ENCODE measurements at places on chromosomes 2 and 18.

DNA sequence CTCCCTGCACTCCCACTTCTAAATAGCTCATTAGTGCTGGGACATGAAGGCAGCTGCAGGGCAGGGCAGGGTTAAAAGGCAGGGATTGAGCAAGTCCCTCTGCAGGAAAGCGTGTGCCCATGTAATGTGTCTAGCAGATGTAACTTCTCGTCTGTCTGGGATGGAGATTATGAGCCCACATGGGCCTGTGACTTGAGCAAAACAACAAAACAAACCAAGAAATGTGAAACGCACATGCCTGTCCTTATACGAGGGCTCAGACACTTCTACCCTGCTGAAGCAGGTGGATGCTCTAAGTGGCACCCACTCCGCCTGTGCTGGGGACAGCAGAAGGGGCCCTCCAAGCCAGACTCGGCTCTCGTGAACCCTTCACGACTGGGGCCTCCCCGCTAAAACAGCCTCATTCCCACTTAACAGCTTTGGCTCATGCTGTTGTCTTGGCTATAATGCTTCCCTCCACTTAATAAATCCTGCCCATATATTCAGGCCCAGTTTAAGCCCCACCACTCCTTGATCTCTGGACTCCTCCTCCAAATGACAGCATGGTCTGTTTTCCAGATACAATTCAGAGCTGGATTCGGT lies 40.9 kb downstream of the TMEM247 start:
- no peak for DNase-seq

GRCh38 chr2:176521878-176522670 lies 252.8 kb downstream of the MTX2 start:
- no peak for DNase-seq

DNA sequence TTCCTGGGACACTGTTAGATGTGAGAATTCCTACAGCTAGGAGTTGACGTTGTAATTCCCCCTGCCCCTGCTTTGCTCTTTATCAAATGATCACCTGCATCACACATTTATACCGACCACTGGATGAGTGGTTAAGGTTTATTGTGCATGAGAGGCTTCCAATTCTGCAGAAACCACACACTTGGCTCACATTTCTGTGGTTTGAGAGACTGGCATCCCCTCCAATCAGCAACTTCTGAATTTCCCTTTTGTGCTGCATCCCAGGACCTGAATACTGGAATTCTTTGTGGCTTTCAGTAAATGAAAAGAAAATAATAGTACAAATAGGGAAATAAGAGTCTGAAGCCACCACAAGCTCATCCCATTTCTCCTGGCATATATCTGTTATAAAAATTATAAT lies 628.7 kb upstream of the PIK3C3 start:
- DNase-seq = no peak

- no peak for DNase-seq
Measured at GRCh38 chr2:145184741-145185651, 665.1 kb upstream of the ZEB2 start.

- no peak for DNase-seq
Measured at GRCh38 chr2:174013315-174013751, 48.2 kb upstream of the SP3 start.
